ENCODE measurements at places on chromosomes 6 and 20.

DNA sequence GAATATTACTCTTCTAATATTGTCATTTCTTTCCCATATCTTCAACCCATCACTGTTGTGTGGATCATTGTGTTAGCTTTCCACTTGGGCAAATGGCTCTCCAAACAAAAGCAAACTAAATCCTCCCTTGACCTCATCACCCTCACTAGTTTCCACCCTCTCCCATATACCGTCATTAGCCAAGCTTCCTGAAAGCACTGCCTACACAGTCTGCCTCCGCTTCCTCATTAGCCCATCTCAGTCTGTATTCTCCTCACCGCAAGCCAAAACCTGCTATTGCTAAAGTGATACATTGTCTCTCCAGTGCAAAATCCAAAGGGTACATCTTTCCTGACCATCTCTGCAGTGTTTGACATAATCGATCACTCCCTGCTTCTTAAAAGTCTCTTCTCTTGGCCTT, 212.6 kb downstream of the CLIC5 start:
- no peak for DNase-seq

DNA sequence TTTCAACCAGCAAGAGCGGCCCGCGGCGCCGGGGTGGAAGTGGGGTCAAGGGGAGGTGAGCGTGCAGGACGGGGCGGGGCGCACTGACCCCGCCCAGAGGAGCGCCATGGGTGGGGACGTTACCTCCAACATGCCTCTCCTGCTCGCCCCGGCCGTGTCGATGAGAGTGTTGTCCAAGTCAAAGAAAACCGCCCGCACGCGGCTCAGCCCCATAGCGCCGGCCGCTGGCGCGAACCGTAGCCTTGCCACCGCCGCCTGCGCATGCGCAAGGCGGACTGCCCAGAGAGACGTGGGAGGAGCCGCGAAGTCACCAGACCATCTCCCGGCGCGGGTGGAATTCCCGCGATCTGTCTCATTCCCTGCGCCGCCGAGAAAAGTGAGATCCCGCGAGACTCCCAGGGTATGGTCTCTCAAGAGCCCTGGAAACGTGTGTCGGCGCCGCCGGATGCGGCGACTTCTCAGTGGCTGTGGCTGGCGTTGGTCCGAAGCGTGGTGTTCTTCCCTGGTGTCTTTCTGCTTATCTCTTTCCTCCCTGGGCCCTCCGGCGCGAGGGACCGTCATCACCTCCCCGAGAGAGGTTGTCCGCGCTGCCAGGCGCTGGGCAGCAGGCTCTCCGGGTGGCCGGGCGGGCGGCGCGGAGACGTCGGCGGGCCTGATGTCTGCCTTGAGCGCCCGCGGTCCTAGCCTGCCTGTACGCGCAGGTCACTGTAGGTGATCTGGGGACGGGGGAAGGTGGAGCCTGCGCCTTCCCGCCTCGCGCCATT, at the start of gene NANP:
NANP (minus strand) TSS at position 279 of the 764 bp plus-strand sequence; CDS start at position 213, 66 bp downstream.
- DNase-seq: peak; percentile 92

DNA sequence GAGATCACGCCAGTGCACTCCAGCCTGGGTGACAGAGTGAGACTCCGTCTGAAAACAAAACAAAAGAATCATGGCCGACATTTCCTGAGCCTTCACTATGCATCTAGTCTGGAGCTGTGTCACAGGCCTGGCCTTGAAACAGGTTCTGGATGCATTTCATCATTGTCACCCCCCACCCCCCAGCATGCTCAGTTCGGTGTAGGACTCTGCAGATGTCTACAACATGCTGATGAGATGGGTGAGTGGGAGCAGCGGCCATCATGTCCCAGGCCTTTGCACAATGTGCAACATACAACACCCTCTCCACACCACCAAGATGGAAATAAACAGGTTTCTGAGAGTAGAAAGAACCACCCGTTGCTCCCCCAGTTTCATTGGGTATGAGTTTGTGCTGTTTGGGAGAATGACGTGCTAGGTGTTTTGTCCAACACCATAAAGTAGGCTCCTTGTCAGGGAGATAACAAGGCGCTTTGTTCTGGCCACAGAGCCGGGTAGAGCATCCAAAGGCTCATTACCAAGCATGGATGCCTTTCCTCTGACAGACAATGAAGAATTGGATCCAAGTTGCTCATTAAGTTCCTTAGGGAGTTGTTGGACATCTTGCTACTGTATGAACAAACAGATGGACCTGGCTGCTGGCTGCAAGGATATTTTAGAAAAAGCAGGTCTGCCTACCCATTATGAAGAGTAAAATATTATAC, 22.1 kb downstream of the SNHG17 start:
- no peak for DNase-seq

DNA sequence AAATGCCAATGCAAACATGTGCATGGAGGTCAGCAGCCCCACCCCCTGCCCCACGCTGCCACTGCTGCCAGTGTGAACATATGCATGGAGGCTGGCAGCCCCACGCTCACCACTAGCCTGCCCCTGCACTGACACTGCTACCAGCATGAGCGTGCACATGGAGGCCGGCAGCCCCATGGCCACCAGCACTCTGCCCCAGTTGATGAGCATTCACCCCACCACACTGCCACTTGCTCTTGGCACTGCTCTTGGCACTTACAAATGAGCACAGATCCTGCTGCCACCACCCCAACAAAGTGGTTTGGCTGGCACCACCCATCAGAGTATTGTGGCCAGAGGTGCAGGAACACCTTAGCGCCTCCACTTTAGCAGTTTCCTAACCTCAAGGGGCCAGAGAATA, 174.1 kb downstream of the KHDC1L start:
- no peak for DNase-seq

- no peak for DNase-seq
Measured at GRCh38 chr6:14100138-14100537, 17.4 kb upstream of the CD83 start.

DNA sequence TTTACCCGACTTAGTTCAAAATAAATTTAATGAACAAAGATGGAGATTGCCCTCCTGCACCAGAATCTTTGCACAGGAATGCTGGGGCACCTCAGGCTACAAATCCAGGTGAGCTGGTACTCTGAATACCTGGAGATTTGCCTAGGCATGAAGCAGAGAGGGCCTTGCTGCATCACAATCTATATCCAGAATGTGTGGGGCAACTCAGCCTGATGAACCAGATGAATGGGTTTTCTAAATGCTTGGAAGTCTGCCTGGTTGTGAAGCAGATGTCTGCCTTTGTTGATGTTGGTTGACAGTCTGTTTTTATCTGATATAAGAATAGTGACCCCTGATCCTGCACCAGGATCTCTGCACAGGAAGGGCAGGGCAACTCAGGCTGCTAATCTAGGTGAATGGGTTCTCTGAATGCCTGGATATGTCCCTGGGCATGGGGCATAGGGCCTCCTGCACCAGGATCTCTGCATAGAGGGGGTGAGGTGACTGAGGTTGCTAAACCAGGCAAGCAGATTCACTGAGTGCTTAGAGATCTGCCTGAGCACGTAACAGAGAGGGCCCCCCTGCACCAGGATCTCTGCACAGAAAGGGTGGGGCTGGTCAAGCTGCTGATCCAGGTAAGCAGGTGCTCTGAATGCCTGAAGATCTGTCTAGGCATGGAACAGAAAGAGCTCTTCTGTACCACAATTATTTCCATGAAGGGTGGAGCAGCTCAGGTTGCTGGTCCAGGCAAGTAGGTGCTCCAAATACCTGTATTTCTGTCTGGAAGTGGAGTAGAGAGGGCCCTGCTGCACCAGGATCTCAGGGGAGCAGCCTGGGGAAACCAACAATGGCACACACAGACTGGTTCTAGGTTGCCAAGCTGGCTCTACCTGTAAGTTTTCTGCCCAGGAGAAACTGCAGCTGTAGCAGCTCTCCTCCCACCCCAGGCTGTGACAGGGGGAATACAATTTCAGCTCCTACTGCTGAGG, 437.5 kb downstream of the MMUT start:
- DNase-seq: no peak

- DNase-seq: peak; percentile 47
Measured at GRCh38 chr6:142846459-142846831, 98.5 kb downstream of the HIVEP2 start.

DNA sequence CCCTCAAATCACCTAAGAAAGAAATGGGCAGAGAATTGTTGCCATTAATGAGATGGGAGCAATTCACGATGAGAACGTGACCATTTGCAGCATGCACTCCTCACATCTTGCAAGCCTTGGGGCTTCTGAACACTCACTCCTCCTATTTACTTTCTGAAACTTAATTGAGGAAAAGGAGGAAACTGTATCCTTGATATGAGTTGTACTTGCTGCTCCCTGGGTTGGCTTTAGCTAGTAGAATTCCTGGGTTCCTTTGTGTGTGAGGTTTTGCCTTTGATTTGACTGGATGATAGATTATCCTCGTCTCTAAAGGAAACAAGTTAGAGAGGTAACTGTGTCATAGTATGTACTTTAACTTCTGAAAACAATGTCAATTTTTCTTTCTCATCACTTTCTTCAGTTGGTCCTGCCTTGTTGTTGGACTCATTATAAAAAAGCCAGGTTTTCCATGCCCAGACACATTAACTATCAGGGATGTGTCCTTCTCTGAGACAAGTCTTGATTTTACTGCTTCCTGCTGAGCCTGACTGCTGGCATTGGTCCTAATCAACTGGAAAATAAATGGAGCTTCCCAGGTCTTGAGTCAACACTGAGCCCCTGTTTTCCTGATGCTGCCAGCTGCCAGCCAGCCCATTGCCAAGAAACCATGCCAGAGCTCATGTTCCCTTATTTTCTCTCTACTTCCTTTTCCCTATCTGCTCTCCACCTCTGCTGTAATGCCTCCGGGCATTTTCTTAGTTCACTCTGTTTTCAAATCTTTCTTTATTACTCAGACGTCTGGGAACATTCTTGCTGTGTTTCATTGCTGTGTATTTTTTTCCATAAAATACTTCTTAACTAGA, 6.0 kb upstream of the MRAP2 start:
- DNase-seq: no peak

Measured in CD4-positive, alpha-beta T cell treated with Interleukin-10 for 1 hour (primary cell).